ENCODE measurements at places on chromosomes 2 and 18. TPM values are rescaled to one million over a fixed set of nuclear protein-coding genes. Genes with fewer than 3 reads are reported as not detected.

The SDC1 gene
- total RNA-seq: 188 TPM

The KIF1A gene
- not detected for total RNA-seq

The PHLPP1 gene
- total RNA-seq: 13.2 TPM

The SKA1 gene
- total RNA-seq: 13.3 TPM

The IMPA2 gene
- total RNA-seq: 379 TPM

The NYAP2 gene
- not detected for total RNA-seq

The UBXN2A gene
- total RNA-seq: 24.3 TPM

The SIX2 gene
- 7.3 TPM for total RNA-seq

The CD302 gene
- not detected for total RNA-seq

The INPP5D gene
- total RNA-seq: not detected

The PDE11A gene
- 0.57 TPM for total RNA-seq

The INO80D gene
- 1.8 TPM for total RNA-seq

- DNase-seq: no peak
Observed at GRCh38 chr2:235768606-235769005, 274.8 kb downstream of the AGAP1 start.

GRCh38 chr2:210475706-210476105 is 853 bp downstream of the LANCL1 start:
- no peak for DNase-seq

- DNase-seq: peak; percentile 55
Observed at GRCh38 chr2:222423632-222424275, 589 bp upstream of the SGPP2 start.

- DNase-seq: no peak
Observed at GRCh38 chr2:234344012-234344411, 152.9 kb downstream of the ARL4C start.

- DNase-seq: no peak
Observed at GRCh38 chr2:22800412-22800811, 584.6 kb upstream of the KLHL29 start.

- peak; percentile 52 for DNase-seq
Observed at GRCh38 chr2:53969285-53969967, 1.4 kb downstream of the PSME4 start.

- DNase-seq: no peak
Observed at GRCh38 chr2:105609746-105610402, 134.8 kb upstream of the NCK2 start.

GRCh38 chr2:111202266-111203040 is 81.7 kb downstream of the BCL2L11 start:
- peak; percentile 50 for DNase-seq

GRCh38 chr18:23735021-23735464 is 45.8 kb downstream of the LAMA3 start:
- DNase-seq: peak; percentile 90

DNA sequence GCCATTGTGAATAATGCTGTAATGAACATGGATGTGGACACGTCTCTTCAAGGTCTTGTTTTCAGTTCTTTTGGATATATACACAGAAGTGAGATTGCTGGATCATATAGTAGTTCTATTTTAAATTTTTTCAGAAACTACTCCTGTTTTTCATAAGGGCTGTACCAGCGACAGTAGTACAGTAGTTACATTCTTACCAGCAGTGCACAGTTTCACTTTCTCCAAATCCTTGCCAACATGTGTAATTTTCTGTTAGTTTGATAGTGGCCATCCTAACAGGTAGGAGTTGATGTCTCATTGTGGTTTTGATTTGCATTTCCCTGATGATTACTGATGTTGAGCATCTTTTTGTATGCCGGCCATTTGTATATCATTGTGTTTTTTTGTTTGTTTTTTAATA is 81.7 kb downstream of the EPC2 start:
- no peak for DNase-seq

DNA sequence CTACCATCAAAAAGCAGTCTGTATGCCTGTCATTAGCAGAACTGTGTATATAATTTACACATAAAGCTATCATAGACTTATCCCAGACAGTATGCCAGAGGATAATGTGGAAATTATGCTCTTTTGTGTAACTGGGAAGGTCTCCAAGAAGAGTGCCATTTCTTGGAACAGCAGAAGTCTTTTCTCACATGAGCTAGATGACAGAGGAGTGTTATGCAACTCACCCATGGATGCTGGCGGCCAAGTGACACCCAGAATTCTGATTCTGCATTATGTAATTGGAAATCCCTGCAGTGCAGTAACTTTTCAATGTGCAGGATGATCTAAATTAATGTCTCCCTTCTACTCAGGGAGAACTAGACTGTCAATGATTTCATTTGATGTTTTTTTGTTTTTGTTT is 160.0 kb downstream of the UBE2E3 start:
- no peak for DNase-seq

- DNase-seq: no peak
Observed at GRCh38 chr2:120465989-120466703, 120.2 kb downstream of the INHBB start.

DNA sequence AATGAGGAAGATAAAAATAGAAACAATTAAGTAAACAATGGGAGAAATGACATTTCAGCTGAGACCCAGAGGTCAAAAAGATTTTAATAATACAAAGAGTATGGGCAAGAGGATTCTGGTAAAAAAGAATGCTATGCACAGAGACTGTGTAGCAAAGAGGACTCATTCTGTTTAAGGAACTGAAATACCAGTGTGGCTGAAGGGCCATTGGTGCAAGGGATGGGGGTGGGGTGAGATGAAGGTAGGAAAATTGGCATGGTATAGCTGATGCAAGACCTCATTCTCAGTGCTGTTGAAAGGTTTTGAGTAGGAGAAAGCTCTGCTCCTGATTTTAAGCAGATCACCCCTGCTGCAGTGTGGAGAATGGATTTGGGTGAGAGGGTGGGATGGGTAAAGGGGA is 10.8 kb downstream of the GALNT1 start:
- no peak for DNase-seq

- DNase-seq: no peak
Observed at GRCh38 chr2:47486841-47487497, 84.0 kb downstream of the MSH2 start.

DNA sequence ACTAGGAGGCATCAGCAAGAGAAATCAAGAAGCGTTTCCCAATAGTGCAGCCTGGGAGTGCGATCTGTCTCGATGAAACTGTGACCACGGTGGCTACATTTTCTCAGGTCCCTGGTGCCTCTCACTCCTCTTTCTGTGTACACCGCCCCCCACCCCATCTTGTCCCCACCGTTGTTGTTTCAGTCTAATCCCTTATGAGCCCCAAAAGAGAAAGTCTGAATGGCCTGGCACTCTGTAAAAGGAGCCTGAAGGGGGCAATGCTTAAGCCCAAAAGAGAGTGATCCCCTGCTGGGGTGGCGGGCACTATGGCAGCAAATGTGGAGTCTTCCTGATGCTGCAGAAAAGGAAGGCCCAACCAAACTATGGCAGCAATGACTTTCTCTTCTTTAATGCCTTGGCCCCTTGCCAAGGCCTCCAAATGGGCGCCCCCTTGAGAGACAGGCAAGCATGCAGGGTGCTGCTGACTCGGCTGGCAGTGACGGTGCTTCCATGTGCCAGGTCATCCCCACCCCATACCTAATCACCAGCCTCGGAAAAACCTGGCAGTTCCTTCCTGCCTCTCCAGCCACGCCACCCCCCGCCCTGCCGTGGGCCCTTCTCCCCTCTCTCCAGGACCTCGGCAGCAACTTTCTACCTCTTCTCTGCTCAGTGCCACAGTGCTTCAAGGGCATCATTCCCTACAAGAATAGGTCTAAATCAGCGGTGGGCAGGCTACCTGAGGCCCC is 123.0 kb downstream of the CYP26B1 start:
- DNase-seq: no peak

DNA sequence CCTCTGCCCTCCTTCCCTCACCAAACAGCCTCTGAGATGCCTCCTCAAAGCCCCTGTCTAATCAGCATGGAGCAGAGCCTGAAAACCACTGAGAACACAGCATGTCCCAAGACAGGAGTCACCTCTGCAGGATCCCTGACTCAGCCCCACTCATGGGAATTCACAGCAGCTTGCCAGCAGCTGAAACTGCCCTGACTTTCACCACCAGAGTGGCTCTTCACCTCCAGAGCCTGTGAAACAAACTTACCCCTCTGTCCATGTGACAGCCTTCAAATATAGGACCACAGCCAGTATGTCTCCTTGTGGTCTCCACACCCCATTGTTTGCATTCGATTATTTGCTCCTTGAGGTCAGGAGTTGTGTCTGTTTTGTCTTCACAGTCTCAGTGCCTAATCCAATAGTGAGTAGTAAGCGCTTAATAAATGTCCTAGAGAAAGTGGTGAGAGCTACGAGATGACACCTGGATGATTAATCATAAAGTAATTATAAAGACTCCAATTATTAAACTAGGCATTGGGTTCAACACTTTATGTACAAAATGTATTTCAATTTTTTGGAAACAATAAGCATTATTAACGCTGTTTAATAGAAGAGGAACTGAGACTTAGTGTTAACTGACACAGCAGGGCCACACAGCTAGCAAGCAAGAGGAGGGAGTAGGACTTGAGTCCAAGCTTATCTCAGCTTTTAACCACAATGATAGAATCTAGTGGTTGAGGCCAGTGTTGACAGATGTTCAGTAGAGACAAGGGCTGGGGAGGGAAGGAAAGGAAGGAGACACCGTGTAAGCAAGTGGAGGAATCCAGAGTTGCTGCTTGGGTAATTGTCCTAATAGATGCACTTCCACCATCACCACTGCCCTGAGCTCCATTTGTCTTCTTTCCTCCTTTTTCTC is 358.7 kb upstream of the TNP1 start:
- DNase-seq: no peak

DNA sequence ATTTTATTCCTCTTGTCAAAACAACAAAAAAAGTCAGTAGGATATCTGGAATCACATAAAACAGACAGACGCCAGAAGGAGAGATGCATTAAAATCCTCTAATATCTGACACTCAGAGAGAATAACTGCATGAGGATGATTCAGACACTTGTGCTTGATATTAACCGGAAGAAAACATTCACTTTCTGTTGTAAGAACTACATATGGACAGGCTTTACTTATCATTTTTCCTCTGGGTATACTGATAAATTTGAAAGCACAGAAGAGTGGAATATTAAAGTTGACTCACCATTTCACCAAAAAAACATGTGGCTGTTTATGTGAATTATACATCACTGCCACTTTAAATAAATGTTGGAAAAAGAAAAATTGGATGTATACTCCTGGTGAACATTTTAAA is 589.1 kb upstream of the CDH2 start:
- DNase-seq: no peak

- no peak for DNase-seq
Observed at GRCh38 chr18:55650363-55650870, 62.4 kb upstream of the TCF4 start.

- DNase-seq: no peak
Observed at GRCh38 chr2:234061624-234062257, 11.2 kb downstream of the SPP2 start.

Measured in Caki2 (cell line).